ENCODE measurements at places on chromosomes 6 and 20.

GRCh38 chr20:46557231-46557956 lies 6.9 kb upstream of the OCSTAMP start:
- no peak for DNase-seq

- DNase-seq, result no peak
These were observed 2.1 kb upstream of the NRN1 start for GRCh38 chr6:6008648-6009421.

- DNase-seq, result no peak
These were observed 38.2 kb downstream of the KIAA1755 start for GRCh38 chr20:38222231-38222922.

DNA sequence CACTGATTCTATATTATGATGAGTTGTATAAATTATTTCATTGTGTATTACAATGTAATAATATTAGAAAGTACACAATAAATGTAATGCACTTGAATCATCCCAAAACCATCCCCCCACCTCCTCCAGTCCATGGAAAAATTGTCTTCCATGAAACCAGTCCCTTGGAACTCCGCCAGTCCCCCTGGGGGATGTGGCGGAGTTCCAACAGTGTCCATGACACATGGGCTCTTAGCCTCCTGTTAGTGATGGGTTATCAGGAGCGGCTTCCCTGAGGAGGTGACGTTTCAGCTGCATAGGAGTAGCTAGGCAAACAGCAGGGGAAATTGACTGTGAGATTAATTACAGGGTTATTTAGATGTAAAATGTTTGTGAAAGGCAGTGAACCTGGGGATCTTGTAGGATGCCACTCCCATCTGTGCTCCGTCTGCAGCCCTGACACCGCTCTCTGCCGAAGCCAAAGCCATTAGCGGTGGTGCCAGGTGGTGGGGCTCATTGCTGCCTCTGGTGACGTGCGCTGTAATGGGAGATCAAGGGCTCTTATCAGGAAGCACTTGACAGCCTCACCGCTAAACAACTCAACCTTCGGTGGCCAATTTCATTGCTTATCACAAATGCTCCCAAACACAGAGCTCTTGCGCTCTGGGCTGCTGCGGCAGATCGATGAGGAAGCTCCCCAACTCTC lies 81.6 kb upstream of the MC3R start:
- DNase-seq, result no peak

DNA sequence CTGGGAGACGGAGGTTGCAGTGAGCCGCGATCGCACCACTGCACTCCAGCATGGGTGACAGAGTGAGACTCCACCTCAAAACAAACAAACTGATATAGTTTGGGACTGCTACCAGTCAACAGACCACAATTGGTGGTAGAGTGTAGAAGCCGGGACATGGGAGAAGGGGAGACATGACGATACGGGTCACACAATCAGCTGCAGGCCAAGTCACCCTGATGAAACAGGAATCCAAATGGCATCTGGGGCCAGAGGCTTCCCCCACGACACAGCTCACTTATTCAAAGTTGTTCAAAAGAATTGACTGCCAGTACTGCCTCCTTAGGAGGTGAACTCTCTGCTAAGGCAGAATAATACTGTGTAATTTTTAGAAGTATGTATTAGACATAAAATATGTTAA lies 27.5 kb downstream of the AMD1 start:
- DNase-seq, result no peak

GRCh38 chr6:90365002-90365401 lies 68.4 kb upstream of the BACH2 start:
- DNase-seq, result no peak

DNA sequence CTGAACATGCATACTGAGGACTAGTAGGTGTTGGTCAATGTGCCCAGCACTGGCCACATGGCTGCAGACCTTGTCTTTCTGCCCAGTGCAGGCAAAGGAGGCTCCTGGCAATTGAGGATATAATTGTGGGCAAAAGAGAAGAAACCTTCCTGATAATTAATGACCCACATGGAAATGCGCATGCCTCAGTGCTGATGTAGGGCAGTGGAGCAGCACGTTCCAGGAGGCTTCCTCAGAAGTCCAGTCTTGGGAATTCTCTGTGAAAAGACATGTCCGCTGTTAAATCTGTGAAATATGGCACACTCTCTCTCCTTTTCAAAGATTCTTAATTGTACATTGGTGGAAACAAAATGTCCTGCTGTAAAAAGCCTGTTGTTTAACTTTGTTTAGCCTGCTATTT lies 34.7 kb downstream of the SOBP start:
- no peak for DNase-seq

- no peak for DNase-seq
These were observed 152.6 kb upstream of the SMLR1 start for GRCh38 chr6:130674604-130675003.

DNA sequence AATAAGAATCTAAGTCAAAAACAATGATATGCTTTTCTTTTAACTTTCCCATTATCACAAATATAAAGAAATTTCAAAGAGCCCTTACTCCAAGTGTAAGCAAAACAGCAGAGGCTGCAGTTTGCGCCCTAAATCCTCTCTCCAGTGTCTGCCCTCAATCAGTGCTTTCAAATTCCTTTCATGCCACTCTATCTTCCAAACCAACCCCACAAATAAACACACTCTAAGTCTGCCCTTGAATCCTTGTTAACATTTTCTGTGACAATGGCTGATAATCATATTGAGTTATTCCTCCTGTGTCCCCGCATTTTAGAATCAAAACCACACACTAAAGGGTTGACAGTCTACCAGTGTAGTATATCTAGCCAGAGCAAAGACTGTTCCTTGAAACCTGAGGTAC lies 317.9 kb upstream of the MARCKS start:
- DNase-seq, result no peak

GRCh38 chr6:45351667-45352066 lies 23.5 kb downstream of the RUNX2 start:
- no peak for DNase-seq

Data from stimulated activated CD8-positive, alpha-beta memory T cell treated with anti-CD3 and anti-CD28 coated beads, Interleukin-4, amount 100 ng/mL, for 1 hour (primary cell).